Activated effector memory CD4-positive, alpha-beta T cell treated with Interleukin-2 at 50 U/mL for 16 hours (primary cell): ENCODE measurements at places on chromosomes 6 and 20.

- DNase-seq = no peak
Measured at GRCh38 chr20:59633656-59634251, 29.4 kb downstream of the PHACTR3 start.

DNA sequence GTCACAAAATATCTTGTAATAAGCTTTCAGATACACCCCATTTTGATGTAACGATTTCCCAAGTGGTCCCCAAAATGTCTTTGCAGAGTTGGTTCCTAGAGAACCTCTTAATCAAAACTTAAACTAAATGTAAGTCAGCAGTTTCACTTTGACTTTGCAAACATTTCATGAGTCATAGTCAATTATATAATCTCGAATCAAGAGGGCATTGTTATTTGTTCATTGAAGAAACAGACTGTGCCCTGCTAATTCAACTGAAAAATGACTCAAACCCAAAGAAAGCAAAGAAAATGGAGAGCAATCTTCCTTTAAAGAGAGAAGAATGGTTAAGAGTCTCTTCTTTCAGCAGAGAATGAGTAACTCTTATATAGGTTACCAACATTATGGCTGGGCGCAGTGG lies 58.3 kb downstream of the IPCEF1 start:
- no peak for DNase-seq

GRCh38 chr20:37161830-37162549 lies 17.1 kb upstream of the RPN2 start:
- DNase-seq = no peak

- DNase-seq = no peak
Measured at GRCh38 chr20:18683839-18684238, 96.0 kb downstream of the DTD1 start.

GRCh38 chr20:6311097-6311496 lies 188.3 kb upstream of the FERMT1 start:
- DNase-seq = no peak
